ENCODE measurements at places on chromosomes 11 and 22.

DNA sequence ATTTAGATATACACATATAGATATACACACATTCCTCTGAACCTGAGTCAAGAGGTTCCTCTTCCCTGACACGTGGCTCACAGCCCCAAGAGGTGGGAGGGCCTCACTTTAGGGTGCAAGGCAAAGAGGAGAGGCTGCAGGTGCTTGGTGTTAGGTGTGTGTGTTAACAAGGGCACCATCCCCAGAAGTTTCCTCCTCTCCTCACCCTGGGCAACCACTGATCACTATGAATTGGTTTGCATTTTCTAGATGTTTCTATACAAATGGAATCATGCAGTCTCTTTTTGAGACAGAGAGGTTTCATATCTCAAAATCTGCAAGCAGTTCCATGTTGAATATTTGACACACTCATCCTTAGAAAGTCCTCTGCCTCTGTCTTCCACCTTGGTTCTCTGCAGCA lies 120.9 kb upstream of the NECTIN1 start:
- DNase-seq = no peak

- DNase-seq = peak; percentile 30
These were observed 120.5 kb downstream of the HIPK3 start for GRCh38 chr11:33377412-33378370.

- no peak for DNase-seq
These were observed 13.5 kb downstream of the TSKU start for GRCh38 chr11:76796511-76797198.

DNA sequence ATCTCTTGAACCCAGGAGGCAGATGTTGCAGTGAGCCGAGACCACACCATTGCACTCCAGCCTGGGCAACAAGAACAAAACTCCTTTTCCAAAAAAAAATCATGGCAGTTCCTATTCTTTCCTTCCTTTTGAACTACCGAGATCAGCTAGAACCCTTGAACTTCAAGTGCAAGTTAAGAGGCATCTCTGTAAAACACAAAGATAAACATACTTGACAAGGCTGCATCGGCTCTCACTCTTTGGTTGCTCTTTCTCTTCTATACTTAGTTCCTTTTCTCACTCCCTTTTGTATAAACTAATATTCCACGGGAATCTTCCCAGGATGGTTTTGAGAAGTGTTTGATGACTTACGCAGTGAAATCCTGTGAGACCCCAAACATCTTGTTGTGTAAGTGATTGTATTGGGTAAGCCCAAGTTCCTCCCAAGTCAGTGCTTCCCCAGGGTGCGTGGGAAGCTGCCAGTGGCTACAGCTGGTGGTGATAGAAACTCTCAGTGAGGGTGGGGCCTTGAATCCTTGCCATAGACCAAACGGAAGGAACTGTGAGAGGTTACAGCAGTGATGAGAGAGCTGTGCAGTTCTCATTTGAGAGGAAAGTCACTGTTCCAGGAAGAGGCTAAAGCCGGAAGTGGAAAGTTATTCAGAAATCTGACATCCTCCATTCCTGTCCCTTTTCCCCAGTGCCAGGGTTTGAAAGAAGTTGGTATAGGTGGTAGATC lies 24.1 kb upstream of the CDC42EP2 start:
- peak; percentile 96 for DNase-seq

DNA sequence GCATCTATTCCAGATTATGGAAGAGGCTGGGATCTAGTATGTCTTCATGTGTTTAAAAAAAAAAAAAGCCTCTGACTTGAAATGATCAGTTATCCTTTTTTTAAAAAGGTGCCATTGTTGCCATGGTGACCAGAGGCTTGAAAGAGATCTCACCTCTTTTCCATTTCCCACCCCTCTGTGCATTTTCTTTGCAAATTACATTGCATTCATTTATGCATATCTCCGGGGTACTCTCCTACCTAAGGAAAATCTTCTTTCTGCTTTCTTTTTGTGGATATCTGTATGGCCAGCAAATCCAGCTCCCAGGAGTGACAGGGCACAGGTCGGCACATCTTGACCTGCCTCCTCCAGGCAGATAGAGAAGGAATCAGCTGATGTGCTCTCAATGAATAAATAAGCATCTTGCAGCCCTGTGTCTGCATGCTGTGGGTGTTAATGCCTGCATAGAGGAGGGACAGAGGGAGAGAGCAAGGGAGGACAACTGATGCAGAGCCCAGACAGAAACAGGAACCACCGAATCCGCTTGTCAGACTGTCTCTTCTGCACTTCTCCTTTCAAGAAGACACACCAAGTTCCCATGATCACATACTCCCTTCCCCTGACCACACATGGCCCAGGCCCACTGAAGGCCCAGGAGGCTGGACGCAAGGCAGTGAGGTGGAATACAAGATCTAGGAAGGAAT lies 50.9 kb downstream of the CWC15 start:
- DNase-seq = no peak

- peak; percentile 6 for DNase-seq
These were observed 504 bp upstream of the ZNF215 start for GRCh38 chr11:6925636-6926207.

DNA sequence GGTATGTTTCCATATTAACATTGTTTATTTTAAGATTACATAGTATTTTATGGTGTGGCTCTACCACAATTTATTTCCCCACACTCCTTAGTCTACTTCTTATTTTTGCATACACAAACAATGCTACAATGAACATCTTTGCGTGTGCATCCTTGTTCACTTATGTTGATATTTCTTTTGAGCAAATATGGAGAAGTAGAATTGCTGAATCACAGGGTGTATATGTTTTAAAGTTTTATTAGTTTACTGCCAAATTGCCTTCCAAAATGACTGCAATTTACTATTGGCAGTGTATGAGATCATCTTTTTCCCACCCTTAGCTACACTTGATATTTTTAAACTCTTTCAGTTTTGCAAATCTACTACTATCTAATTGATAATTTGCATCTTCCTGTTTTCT lies 38.7 kb upstream of the FAR1 start:
- DNase-seq = no peak

DNA sequence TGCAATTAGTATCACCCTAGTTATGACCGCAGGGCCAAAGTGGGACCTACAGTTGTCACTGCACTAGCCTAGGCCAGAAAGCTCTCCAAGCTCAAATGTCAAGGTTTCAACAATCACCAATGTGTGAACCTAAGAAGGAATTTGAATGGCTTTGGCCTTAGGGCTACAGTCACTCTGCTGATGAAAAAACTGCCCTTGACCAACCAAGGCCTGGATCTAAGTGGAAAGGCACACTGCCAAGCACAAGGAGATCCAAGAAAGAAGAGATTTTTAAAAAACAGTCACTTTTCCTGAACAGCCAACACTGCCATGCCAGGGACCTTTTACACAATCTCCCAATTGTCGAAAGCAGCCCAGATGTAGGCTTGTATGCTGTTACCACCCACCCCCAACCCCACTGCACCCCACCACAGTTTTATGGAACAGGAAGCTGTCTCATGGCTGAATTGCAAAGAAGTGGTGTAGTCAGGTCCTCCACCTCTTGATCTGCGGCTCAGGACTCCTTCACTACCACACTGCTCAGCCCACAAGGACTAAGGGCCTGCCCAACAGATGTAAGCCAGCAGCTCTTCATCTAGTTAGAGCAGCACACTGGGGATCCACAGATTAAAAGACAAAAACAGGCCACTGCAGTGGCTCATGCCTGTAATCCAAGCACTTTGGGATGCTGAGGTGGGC lies 32.9 kb downstream of the SMCO4 start:
- no peak for DNase-seq

GRCh38 chr22:37282385-37282677 lies at the start of gene CYTH4:
Gene CYTH4, plus strand, starts transcription at chr22:37282508. Its CDS starts 62 bp downstream, at chr22:37282570.
- DNase-seq = no peak

DNA sequence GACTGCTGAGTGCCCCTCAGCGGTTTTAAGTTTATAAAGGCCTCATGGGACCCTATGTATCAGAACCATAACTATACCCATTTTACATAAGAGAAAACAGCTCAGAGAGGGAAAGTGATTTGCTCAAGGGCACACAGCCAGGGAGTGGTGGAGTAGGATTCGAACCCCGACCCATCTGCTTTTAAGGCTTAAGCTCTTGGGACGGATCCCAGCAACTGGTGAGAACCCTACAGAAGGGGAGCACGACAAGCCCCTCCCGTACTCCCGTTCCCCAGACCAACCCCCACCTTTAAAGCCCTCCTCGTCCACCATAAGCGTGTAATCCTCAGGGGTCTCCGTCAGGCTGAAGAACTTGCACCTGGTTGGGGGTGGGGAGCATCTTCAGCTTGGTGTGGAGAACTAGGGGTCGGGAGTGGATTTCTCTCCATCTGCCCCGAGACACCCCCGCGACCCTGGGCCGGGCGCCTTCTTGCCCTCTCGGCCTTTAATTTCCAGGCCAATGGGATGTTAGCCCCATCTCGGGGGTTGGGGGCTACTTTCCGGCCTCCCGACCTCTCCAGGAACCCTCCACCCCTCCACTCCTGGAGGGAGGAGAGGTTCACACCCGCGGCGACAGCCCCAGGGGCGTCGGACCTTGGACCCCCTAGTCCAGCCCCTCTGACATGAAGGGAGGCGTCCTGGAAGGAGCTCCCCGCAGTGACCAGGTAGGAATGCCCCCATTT lies 725 bp downstream of the CASTOR1 start:
- no peak for DNase-seq

GRCh38 chr11:75592715-75593114 lies 30.7 kb downstream of the SERPINH1 start:
- no peak for DNase-seq

- DNase-seq = no peak
These were observed 27.8 kb upstream of the CLNS1A start for GRCh38 chr11:77665240-77665965.

GRCh38 chr22:41713004-41713403 lies 13.7 kb downstream of the MEI1 start:
- no peak for DNase-seq

GRCh38 chr11:37320921-37321320 lies 722.9 kb upstream of the RAG2 start:
- DNase-seq = peak; percentile 24

- no peak for DNase-seq
These were observed 60.5 kb downstream of the HIPK3 start for GRCh38 chr11:33317662-33318061.

- DNase-seq = peak; percentile 22
These were observed 85.8 kb downstream of the FANCF start for GRCh38 chr11:22539821-22540256.

DNA sequence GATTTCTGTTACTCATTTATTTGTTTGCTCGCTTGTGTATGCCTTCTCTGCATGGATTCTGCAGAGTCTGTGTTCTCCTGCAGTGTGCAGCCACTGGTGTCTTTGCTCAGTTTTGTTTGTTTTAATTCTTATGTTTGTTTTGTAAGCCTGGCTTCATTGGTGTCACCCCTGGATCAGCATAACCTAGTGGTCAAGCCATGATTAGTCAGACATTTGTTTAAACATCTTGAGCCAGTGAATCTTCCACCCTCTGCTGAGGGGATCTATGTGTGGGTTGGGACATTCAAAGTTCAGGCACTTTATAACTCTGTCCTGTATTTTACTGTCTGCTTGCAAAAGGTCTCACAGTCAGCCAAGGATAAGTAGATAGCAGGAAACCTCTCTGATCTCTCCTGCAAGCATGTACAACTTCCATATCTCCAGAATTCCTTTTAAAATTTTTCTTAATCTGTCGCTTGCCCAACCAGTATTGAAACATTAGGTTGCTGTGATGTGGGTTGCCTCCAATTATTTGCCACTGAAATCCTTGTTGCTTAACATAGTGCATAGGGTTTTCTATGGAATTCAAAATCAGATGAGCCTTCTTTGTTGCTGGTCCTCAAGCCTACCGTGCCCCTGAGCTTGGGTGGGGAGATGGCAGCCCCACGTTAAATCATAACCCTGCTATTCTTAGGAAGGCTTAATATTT lies 86.8 kb downstream of the KCNQ1OT1 start:
- peak; percentile 32 for DNase-seq

- peak; percentile 38 for DNase-seq
These were observed 267.8 kb downstream of the TBC1D22A start for GRCh38 chr22:47030143-47030661.

- no peak for DNase-seq
These were observed 7.1 kb downstream of the MYEOV start for GRCh38 chr11:69301081-69301454.

- DNase-seq = no peak
These were observed 46.5 kb downstream of the MYO7A start for GRCh38 chr11:77174559-77174958.

- DNase-seq = no peak
These were observed 19.1 kb downstream of the MUC6 start for GRCh38 chr11:1017269-1018005.

DNA sequence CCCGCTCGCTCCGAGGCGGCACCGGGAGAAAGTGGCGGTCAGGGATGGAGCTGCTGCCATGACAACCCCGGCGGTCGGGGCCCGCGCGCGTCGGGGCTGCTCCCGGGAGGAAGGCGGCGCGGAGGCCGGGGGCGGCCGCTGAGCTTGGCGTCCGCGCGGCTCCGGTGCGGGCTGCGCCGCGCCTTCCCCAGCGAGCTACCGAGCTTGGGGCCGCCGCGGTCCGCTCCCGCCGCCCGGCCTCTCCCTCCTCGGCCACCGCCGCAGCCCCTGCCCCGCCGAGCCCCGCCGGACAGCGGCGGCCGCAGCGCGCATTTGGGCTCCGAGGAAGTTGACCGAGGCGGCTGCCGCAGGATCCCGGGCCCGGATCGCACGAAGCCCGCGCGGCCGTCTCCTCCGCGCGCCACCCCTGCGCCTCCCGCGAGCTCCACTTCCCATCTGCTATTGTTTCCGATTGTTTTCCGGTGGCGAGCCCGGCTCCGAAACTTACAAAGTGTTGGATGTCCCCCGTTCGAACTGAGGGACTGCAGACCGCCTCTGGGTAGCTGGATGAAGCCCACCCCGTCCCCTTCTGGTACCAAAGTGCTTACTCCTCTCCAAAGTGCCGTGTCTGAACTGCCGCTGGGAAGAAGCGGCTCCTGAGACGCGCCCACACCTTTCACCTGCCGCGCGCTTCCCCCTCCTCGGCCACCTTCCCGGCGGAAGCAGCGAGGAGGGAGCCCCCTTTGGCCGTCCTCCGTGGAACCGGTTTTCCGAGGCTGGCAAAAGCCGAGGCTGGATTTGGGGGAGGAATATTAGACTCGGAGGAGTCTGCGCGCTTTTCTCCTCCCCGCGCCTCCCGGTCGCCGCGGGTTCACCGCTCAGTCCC lies 540.3 kb downstream of the NTM start:
- DNase-seq = peak; percentile 63

DNA sequence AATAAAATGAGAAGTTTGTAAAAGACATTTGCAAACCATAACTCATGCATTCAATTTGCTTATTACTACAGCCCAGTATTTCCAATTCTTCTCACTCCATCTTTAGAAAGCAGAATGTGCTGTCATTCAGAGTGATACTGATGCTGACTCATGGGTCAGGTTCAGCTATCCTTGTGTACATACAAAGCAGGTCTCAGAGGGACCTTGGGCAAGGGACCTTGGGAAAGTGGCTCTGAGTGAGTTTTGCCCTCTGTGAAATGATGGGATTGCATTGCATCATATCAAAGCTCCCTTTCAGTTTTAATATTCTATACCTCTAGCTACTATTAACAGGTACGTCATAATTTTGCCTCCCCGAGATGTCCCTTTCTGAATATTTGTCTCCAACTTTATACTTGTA lies 848.7 kb downstream of the OPCML start:
- DNase-seq = no peak

All from astrocyte of the spinal cord (primary cell).